CD4-positive, alpha-beta T cell treated with Interleukin-4 for 1 hour (primary cell): ENCODE measurements at places on chromosomes 5 and 9.

GRCh38 chr5:79845448-79846197, 145.4 kb downstream of the MTX3 start:
- no peak for DNase-seq

GRCh38 chr9:135921749-135922310, 14.5 kb upstream of the CAMSAP1 start:
- DNase-seq, result no peak

GRCh38 chr5:151056379-151057325, 24.2 kb downstream of the TNIP1 start:
- DNase-seq, result peak; percentile 67

DNA sequence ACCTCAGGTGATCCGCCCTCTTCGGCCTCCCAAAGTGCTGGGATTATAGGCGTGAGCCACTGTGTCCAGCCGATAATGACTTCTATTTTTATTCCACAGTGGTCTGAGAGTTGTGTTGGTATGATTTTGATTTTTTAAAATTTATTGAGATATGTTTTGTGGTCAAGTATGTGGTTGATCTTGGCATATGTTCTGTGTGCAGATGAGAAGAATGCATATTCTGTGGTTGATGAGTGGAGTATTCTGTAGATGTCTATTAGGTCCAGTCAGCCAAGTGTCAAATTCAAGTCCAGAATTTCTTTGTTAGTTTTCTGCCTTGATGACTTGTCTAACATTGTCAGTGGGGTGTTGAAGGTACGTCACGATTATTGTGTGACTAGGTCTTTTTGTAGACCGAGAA, 338.2 kb upstream of the TARS1 start:
- no peak for DNase-seq

DNA sequence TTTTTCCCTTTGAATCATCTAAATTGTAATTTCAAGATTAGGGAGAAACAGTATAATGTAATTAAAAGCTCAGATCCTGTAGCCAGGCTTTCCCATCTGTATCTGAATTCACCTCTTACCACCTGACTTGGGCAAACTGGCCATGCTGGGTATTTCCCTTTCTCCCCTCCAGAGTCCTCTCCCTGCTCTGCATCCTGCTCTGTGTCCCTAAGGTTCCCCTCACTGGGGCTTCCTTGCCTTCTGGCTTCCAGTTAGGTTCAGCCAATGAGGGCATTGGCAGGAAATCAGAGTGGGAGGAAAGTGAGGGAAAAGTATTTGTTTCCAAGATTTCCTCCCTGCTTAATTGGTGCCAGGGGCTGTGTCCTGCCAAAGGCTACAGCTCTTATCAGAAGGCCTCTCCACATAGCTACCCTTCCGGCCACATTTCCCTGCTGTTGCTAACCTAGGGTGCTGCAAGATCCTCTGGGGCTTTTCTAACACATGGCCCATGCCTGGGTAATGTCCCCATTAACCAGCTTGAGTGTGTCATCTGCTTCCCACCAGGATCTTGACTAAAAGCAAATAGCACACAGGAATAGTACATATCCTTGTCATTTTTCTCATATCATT, 51.0 kb upstream of the MPDZ start:
- DNase-seq, result no peak
